Left renal cortex interstitium (tissue), 4 donors: ENCODE measurements at places on chromosomes 3 and 15. TPM values are rescaled to one million over a fixed set of nuclear protein-coding genes. Genes with fewer than 3 reads are reported as not detected.
A peak's percentile ranks its signal among the peaks of the same experiment; 100 is the strongest.

FSIP1 gene
- polyA plus RNA-seq, result 2.1 TPM

TRAT1 gene
- polyA plus RNA-seq, result not detected

GOLGA6B gene
- polyA plus RNA-seq, result 0.77 TPM

ERICH6 gene
- 0.69 TPM for polyA plus RNA-seq

CACNA2D3 gene
- 1.5 TPM for polyA plus RNA-seq

GATM gene
- polyA plus RNA-seq, result 225 TPM

GABRR3 gene
- not detected for polyA plus RNA-seq

CFAP91 gene
- 20.3 TPM for polyA plus RNA-seq

CFAP20DC gene
- 3.9 TPM for polyA plus RNA-seq

PGBD4 gene
- polyA plus RNA-seq, result 2.1 TPM

AGBL1 gene
- 0.11 TPM for polyA plus RNA-seq

PPARG gene
- polyA plus RNA-seq, result 22.6 TPM

GLDN gene
- 0.18 TPM for polyA plus RNA-seq

TF gene
- 3.9 TPM for polyA plus RNA-seq

GRCh38 chr3:182795389-182795782 is 2.1 kb downstream of the ATP11B start:
- no peak for DNase-seq

- no peak for DNase-seq
Measured at GRCh38 chr3:169145540-169146178, 517.9 kb downstream of the MECOM start.

GRCh38 chr3:141367038-141367730 is 1.1 kb upstream of the ZBTB38 start:
- no peak for DNase-seq

DNA sequence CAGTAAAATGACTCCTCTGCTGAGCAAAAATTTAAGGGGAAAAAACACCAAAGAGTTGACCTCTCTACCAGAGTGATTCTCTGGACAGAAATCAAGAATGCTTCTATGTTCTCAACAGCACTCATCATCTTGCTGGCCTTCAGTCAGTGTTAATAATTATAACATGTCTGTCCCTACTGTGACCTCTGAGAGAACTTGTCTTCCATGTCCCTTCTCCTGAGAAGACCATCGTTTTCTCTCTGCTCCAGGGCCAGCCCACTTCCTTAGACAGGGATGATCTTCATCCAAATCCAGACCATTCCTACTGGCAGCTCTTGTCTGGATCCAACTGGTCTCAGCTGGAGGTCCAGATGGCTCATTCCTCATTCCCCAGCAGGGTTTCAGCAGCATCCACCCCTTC is 139.0 kb upstream of the NECTIN3 start:
- DNase-seq, result no peak

GRCh38 chr15:44712346-44713005 is 1.2 kb downstream of the B2M start:
- DNase-seq, result no peak

- peak; percentile 50 for DNase-seq
Measured at GRCh38 chr3:130276203-130276803, 69.2 kb upstream of the COL6A5 start.

DNA sequence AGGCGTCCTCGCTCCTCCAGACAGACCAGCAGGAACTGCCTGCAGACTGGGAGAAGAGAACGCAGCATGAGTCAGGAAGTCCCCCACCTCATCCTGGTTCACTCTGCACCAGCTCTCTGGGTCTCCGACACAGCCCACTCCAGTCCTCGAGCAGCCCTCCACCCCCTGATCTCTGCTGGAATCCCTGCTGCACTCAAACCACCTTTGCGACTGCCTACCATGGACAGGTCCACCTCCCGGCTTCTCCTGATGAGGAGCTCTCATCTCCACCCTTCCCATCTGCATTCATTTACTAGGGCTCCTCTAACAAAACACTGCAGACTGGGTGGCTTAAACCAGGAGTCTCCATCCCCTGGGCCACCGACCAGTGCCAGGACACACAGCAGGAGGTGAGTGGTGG is 202.3 kb upstream of the IGF1R start:
- DNase-seq, result no peak

DNA sequence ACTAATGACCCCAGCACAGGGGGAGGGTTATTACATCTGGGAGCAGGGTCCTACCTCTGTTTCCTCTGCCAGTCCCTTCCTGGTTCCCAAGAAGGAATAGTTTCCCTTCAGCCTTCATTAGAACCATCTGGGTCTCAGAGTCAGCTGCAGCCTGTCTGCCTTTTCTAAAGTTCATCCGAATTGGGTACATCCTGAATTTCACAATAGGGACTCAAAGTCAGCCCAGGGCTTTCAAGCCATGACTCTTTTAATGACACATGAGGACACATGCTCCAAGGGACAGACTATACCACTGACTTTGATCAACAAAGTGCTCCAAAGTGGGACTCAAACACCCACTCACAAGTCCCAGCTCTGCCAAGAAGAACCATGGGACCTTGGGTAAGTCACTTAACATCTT is 12.7 kb upstream of the CRABP1 start:
- DNase-seq, result no peak

GRCh38 chr15:60353245-60353920 is 44.4 kb downstream of the ANXA2 start:
- no peak for DNase-seq

DNA sequence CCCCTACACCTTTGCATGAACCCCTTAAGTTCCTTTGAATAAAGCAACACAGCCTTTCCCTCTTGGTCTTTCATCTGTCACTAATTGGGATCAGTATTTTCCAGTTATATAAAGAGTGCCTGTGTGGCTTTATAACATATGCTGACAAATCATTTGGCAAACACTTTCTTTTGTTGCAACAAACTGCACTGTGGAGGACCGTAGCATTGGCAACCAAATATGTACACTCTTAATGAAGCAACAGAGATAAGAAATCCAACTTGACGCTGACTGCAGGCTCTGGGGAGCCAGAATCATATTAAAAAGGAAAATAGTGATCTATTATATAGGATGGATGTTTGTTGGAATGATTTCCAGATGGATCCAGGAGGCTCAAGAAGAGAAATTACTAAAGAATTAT is 120.1 kb upstream of the PRICKLE2 start:
- no peak for DNase-seq

- no peak for DNase-seq
Measured at GRCh38 chr3:177212278-177212610, 15.0 kb upstream of the TBL1XR1 start.

DNA sequence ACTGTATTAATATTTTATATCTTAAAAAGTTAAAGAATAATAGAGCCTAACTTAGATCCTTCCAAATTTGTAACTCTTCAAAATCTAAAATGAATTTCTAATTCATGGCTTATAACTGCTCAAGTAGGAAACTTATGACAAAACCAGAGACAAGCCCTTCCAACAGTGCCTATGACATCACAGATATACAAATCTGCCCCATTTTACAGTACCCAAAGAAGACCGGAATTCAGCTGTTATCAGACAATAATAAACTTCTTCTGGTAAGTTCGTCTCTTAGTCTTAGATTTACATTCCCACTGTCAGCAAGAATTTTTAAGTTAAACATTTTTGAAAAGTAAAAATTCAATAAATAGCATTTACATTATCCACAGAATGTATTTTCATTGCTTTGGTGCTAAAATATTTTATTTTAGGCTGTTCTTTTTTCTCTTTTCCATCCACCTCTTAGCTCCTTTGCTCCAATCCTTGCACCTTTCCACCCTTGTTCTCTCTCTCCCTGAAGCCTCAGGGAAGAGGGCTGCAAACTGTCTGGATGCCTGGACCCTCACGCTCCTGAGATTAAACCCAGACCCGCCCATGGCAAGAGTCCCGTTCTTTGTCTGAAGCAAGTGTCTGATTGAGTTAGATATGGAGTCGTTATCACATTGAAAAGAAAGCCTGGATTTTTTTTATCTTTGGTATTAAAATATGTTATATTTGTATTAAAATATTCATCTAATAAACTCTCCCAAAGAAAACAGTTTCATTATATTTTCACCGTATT is 312.7 kb downstream of the ZBTB20 start:
- no peak for DNase-seq

- DNase-seq, result no peak
Measured at GRCh38 chr15:40282869-40283614, at the start of gene ANKRD63. ANKRD63 (minus strand) TSS chr15:40283064; CDS start chr15:40282586, 478 bp downstream.

DNA sequence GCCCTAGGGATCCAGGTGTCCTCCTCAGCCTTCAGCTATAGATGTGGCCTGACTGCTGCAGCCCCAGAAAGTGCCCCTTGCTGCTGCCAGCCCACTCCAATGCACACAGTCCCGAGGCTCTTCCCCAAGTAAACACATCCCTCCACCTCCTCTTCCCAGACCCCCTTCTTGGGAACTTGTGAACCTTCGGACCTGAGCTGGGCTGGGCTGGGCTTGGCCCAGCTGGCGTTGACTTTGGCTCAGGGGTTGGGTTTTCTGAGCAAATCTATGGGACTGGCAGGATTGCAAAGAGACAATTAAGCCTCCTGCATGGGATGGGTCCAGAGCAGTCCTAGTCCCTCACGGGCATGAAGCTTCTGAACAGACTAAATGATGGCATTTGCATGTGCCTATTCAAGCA is 14.7 kb downstream of the VIPR1 start:
- DNase-seq, result no peak

DNA sequence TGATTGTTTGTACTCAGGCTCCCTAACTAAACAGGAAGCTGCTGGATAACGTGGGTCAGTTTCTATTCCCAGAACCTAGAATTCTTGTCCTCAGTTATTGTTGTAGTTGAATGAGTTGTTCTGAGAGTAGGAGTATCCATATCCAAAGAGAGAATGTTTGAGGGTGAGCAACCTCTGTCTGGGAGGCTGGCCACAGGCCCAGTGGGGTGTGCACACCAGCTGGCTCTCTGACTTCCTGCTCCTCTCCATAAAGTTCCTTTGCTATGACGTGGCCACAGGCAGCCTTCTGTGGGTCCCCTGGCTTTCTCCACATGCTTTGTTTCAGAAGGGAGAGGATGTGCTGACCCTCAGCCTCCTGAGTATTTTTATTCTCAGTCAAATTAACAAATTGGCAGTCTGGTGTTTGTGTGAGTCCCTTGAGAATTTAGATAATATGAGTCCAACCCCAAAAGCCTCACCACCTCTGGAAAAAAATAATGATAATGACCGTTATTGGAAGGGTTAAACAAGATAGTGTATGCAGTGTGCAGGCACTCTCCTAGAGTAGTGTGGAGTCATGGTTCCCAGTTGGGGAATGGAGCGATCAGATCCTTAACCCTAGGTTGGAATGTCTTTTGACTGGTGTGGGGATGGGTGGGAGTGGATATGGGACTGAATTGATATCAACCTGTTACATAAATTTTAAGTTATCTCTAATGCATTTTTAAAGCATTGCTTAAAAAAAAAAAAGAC is 47.6 kb upstream of the MED12L start:
- DNase-seq, result peak; percentile 19

DNA sequence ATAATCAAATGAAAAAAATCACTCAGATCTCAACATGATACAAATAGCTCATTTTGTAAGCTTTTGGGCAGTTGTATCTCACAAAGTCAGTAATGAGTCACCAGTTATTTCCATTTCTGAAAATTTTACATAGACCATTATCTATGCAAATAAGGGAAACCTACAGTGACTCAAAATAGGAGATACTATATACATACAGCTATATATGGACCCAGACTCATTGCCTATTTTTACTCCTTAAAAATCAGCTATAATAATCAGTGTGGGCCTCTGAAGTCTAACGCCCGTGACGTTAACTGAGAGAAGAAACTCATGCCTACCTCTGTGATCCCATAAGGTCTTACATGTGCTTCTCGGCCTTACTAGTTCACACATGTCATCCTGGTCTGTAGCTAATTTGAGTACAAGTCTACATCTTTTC is 31.6 kb downstream of the LRIG1 start:
- DNase-seq, result no peak

- DNase-seq, result no peak
Measured at GRCh38 chr3:37400355-37400754, 226.0 kb upstream of the LRRFIP2 start.

- DNase-seq, result no peak
Measured at GRCh38 chr3:179603831-179604230, 607 bp downstream of the MRPL47 start.

DNA sequence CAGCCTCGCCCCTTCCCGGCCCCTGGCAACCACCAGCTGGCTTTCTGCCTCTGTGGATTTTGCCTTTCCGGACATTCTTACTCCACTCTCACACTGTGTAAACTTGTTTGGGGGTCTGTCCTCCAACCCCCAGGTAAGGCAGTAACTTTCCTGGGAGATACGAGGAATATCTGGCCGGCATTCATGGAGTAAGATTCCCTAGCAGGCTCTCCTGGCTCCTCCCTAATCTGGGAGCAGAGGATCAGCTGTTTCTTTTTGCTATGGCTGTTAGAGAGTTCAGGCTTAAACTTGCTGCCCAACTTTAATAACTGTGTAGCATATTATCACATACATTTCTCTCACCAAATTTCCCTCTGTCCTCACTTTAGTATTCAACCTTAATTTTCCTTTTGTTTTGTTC is 64.3 kb downstream of the IGF2BP2 start:
- DNase-seq, result no peak

GRCh38 chr3:90253131-90253530 is 1145.7 kb downstream of the EPHA3 start:
- no peak for DNase-seq

DNA sequence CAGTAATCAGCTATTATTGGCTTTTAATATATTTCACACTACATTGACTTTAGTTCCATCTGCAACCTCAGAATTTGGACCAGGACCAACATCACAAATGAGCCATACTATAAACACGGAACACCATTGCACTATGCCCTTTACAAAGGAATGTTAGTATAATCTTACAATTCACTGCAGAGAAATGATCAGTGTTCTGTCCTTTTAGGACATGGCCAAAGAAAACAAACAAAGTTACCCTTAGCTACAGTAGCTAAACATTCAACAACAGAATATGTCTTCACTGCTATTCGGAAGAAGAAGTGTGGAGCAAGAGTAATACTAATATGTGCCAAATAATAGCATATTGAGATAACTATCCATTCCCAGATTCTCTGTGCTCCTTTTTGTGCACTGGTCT is 90.4 kb downstream of the NAALADL2 start:
- DNase-seq, result no peak

GRCh38 chr3:9173445-9173844 is 76.0 kb downstream of the SRGAP3 start:
- no peak for DNase-seq

- no peak for DNase-seq
Measured at GRCh38 chr3:159897331-159898075, 91.1 kb upstream of the IL12A start.

- no peak for DNase-seq
Measured at GRCh38 chr3:185527364-185527763, 25.0 kb downstream of the LIPH start.

DNA sequence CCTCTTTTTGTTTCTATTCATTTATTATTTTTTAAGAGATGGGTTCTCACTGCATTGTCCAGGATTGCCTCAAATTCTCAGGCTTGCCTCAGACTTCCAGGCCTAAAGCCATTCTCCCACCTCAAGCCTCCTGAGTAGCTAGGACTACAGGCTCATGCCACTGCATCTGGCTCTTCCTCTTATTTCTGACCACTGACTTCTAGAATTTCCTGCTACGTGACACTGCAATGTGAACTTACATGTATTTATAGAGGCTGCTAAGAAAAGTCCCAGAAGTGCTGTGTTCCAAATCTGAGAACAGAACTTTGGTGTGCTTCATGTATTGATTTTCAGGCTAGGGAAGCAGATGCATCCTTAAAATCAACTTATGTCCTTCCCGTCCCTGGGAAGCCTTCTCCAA is 407.4 kb downstream of the RSL24D1 start:
- no peak for DNase-seq
